ENCODE measurements at places on chromosomes 4 and X. TPM values are rescaled to one million over a fixed set of nuclear protein-coding genes. Genes with fewer than 3 reads are reported as not detected.

NOA1 gene
- 26.1 TPM for total RNA-seq

DNA sequence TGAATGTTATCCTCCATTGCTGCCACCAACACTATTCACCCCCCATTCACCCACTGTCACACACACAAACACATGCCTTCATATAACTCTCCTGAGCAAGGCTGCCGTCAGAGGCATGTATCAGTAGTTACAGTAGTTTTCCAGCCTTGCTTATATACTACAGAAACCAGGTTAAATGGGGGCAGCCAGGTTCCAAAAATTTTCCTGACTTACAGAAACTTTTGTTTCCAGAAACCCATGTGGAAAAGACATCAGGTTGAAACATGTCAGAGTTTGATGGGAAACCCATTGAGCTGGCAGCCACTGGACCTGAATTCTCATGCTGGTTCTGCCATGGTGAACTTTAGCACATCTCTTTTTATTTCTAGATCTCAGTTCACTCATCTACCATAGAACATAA is 64.0 kb downstream of the COX18 start:
- no peaks in the 10 kb centered on the region for H3K4me1 ChIP-seq
- no peak for DNase-seq
- no peaks in the 10 kb centered on the region for H3K36me3 ChIP-seq
- no peak overlapping the region for H3K27ac ChIP-seq
- no peaks in the 10 kb centered on the region for H3K27me3 ChIP-seq

- no peaks in the 10 kb centered on the region for H3K27me3 ChIP-seq
- DNase-seq: no peak
- H3K4me1 ChIP-seq: peaks cover 22% of the 10 kb centered on the region
- H3K27ac ChIP-seq: peak overlapping the region; percentile 75
Observed at GRCh38 chrX:133249266-133250058, 31.3 kb upstream of the TFDP3 start.

- no peaks in the 10 kb centered on the region for H3K36me3 ChIP-seq
- no peak overlapping the region for H3K4me3 ChIP-seq
- DNase-seq: no peak
- H3K4me1 ChIP-seq: peaks cover 5% of the 10 kb centered on the region
- H3K27ac ChIP-seq: no peak overlapping the region
Observed at GRCh38 chrX:135516376-135516775, 4.1 kb upstream of the INTS6L start.

- H3K27me3 ChIP-seq: no peaks in the 10 kb centered on the region
- DNase-seq: no peak
- H3K4me1 ChIP-seq: no peaks in the 10 kb centered on the region
Observed at GRCh38 chr4:40238008-40238699, 41.3 kb downstream of the RHOH start.

GRCh38 chr4:177380730-177381287 is 61.4 kb downstream of the AGA start:
- H3K4me1 ChIP-seq: no peaks in the 10 kb centered on the region
- no peaks in the 10 kb centered on the region for H3K27me3 ChIP-seq
- no peak overlapping the region for H3K4me3 ChIP-seq
- H3K36me3 ChIP-seq: no peaks in the 10 kb centered on the region
- no peak overlapping the region for H3K27ac ChIP-seq
- no peak for DNase-seq

DNA sequence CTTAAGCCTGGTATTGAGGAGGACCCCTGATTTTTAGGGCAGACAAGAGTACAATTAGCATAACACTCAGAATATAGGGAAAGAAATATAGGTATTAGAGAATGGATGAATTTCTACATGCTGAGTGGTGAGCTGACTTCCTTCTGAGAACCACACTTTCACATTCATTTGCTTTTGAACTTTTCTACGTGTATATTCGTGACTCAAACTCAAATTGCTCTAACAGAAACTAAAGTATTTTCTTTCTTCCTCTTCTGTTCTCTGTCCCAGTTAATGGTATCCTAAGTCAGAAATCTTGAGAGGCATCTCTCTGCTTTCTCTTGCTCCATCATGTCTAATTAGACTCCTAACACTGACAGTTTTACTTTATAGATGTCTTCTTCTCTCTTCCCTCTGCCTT is 103.2 kb upstream of the CITED1 start:
- no peak overlapping the region for H3K4me3 ChIP-seq
- H3K27ac ChIP-seq: no peak overlapping the region
- H3K4me1 ChIP-seq: no peaks in the 10 kb centered on the region
- no peaks in the 10 kb centered on the region for H3K36me3 ChIP-seq
- no peak for DNase-seq

GRCh38 chr4:55851885-55852284 is 1.6 kb upstream of the EXOC1 start:
- no peaks in the 10 kb centered on the region for H3K27me3 ChIP-seq
- no peak overlapping the region for H3K4me3 ChIP-seq
- H3K4me1 ChIP-seq: peaks cover 30% of the 10 kb centered on the region
- no peaks in the 10 kb centered on the region for H3K36me3 ChIP-seq

GRCh38 chr4:155929833-155930232 is 23.8 kb downstream of the CTSO start:
- DNase-seq: no peak
- no peak overlapping the region for H3K27ac ChIP-seq
- no peaks in the 10 kb centered on the region for H3K27me3 ChIP-seq
- no peaks in the 10 kb centered on the region for H3K4me1 ChIP-seq
- H3K36me3 ChIP-seq: peaks cover 14% of the 10 kb centered on the region
- no peak overlapping the region for H3K4me3 ChIP-seq

IL3RA gene
- total RNA-seq: 10.9 TPM

GRCh38 chrX:120419463-120419862 is 49.6 kb downstream of the LAMP2 start:
- no peaks in the 10 kb centered on the region for H3K4me1 ChIP-seq
- no peaks in the 10 kb centered on the region for H3K27me3 ChIP-seq
- no peak for DNase-seq
- H3K4me3 ChIP-seq: no peak overlapping the region
- H3K27ac ChIP-seq: no peak overlapping the region
- no peaks in the 10 kb centered on the region for H3K36me3 ChIP-seq

GRCh38 chrX:7972586-7972985 is 45.4 kb upstream of the PNPLA4 start:
- no peak overlapping the region for H3K4me3 ChIP-seq
- H3K27me3 ChIP-seq: no peaks in the 10 kb centered on the region
- no peak for DNase-seq
- no peaks in the 10 kb centered on the region for H3K36me3 ChIP-seq
